ENCODE measurements at places on chromosomes 6 and 20. TPM values are rescaled to one million over a fixed set of nuclear protein-coding genes. Genes with fewer than 3 reads are reported as not detected.

The LPA gene
- 0.05 TPM for total RNA-seq

The THBS2 gene
- total RNA-seq: not detected

The POPDC3 gene
- 24.1 TPM for total RNA-seq

The CCN6 gene
- total RNA-seq: not detected

The MRPS18A gene
- total RNA-seq: 46.6 TPM

The NRN1 gene
- total RNA-seq: 1.0 TPM

The FRMD1 gene
- total RNA-seq: not detected

The SNX3 gene
- 64.9 TPM for total RNA-seq

The APCDD1L gene
- not detected for total RNA-seq

The ADTRP gene
- 0.71 TPM for total RNA-seq

The TCF21 gene
- total RNA-seq: not detected

The MPIG6B gene
- total RNA-seq: not detected

The GRM4 gene
- total RNA-seq: 0.17 TPM

The TAGAP gene
- not detected for total RNA-seq

The ABHD12 gene
- 107 TPM for total RNA-seq

The KCNG1 gene
- 26.2 TPM for total RNA-seq
